ENCODE measurements at places on chromosomes 1 and 21. TPM values are rescaled to one million over a fixed set of nuclear protein-coding genes. Genes with fewer than 3 reads are reported as not detected.

Gene FMO1
- 6.9 TPM for total RNA-seq

Gene PHGDH
- 308 TPM for total RNA-seq

GRCh38 chr1:19622204-19622603 is 21.9 kb upstream of the NBL1 start:
- peaks cover 49% of the 10 kb centered on the region for H3K4me1 ChIP-seq
- H3K27ac ChIP-seq = peak overlapping the region; percentile 32
- H3K27me3 ChIP-seq = no peaks in the 10 kb centered on the region
- peak; percentile 37 for DNase-seq

GRCh38 chr1:170791941-170792340 is 128.0 kb downstream of the PRRX1 start:
- H3K4me3 ChIP-seq = no peak overlapping the region
- no peaks in the 10 kb centered on the region for H3K27me3 ChIP-seq
- H3K4me1 ChIP-seq = peaks cover 15% of the 10 kb centered on the region
- no peak for DNase-seq
- H3K27ac ChIP-seq = peak overlapping the region; percentile 86

GRCh38 chr1:67795179-67795912 is 37.9 kb downstream of the GNG12 start:
- no peaks in the 10 kb centered on the region for H3K27me3 ChIP-seq
- H3K4me3 ChIP-seq = no peak overlapping the region
- no peaks in the 10 kb centered on the region for H3K36me3 ChIP-seq

- no peaks in the 10 kb centered on the region for H3K27me3 ChIP-seq
- no peaks in the 10 kb centered on the region for H3K36me3 ChIP-seq
- H3K4me1 ChIP-seq = peaks cover 18% of the 10 kb centered on the region
- no peak overlapping the region for H3K27ac ChIP-seq
- no peak overlapping the region for H3K4me3 ChIP-seq
Observed at GRCh38 chr1:160777486-160778089, 18.4 kb upstream of the LY9 start.

- no peak overlapping the region for H3K4me3 ChIP-seq
- H3K27me3 ChIP-seq = no peaks in the 10 kb centered on the region
- peak overlapping the region; percentile 18 for H3K27ac ChIP-seq
- peaks cover 25% of the 10 kb centered on the region for H3K4me1 ChIP-seq
- no peaks in the 10 kb centered on the region for H3K36me3 ChIP-seq
Observed at GRCh38 chr1:151145304-151146071, 943 bp downstream of the SEMA6C start.

GRCh38 chr1:174406421-174406820 is 41.3 kb upstream of the GPR52 start:
- DNase-seq = no peak
- no peak overlapping the region for H3K27ac ChIP-seq
- H3K4me3 ChIP-seq = no peak overlapping the region
- no peaks in the 10 kb centered on the region for H3K36me3 ChIP-seq

DNA sequence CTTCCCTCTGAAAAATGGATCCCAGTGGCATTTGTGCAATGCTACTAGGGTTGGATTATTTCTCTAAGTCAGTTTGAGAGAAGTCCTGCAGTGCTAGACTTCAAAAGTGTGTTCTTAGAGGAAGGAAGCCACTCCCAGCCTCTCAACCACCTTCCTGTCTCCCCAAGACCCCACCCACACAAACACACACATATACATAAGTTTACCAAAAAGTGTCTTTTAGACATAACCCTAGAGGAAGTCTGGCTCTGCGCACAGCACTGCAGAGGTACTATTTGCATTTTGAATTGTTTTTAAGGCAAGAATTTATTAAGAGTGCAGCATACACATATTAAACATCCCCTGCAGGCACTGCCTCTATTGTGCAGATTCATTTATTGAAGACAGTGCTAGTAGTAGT is 127.3 kb downstream of the HHIPL2 start:
- DNase-seq = no peak
- no peaks in the 10 kb centered on the region for H3K4me1 ChIP-seq
- no peak overlapping the region for H3K27ac ChIP-seq
- no peaks in the 10 kb centered on the region for H3K27me3 ChIP-seq
- no peaks in the 10 kb centered on the region for H3K36me3 ChIP-seq
- no peak overlapping the region for H3K4me3 ChIP-seq

DNA sequence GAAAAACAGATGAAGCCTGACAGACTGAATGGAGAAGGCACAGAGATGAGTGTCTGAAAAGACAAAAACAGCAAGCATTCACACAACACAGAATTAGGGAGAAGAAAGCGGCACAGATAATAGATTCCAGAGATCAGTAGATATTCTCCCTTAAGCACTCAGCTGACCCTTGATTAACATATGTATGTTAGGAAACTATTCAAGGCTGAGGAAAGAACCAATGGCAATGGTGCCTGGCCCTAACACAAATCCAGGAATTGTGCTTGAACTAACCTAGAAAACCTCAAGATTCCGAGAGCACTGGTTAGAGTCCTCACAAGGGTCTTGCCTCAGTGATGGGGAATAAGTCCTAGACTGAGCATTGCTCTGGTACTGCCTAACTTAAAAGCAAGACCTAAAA is 30.9 kb downstream of the KCNT2 start:
- DNase-seq = no peak
- H3K27me3 ChIP-seq = no peaks in the 10 kb centered on the region
- no peak overlapping the region for H3K4me3 ChIP-seq
- no peak overlapping the region for H3K27ac ChIP-seq

Gene MPZ
- 1.1 TPM for total RNA-seq

Gene KCNK2
- 3.9 TPM for total RNA-seq

DNA sequence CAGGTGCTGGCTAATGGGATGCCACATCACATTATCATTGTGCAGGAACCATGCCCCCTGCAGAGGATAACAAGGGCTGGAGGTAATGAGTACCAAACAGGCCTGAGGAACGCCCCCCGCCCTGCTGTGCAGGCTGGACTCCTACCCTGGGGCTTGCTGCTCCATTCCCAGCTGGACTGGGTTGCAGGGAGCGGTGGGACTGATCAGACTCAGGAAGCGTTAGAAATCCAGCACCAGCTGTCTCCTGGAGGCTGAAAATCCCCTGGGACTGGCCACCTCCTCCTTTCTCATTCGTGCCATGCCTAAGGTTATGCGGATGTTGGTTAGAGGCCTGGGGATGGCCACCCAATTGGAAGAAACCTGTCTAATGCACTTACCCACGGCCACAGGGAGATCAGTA is 36.9 kb upstream of the POU3F1 start:
- no peak overlapping the region for H3K4me3 ChIP-seq
- no peaks in the 10 kb centered on the region for H3K36me3 ChIP-seq
- no peaks in the 10 kb centered on the region for H3K4me1 ChIP-seq
- no peak overlapping the region for H3K27ac ChIP-seq

- H3K4me3 ChIP-seq = no peak overlapping the region
- peaks cover 15% of the 10 kb centered on the region for H3K4me1 ChIP-seq
- H3K27ac ChIP-seq = no peak overlapping the region
- no peaks in the 10 kb centered on the region for H3K36me3 ChIP-seq
Observed at GRCh38 chr1:2530513-2531361, 674 bp upstream of the HES5 start.

Gene RIMKLA
- total RNA-seq = 2.2 TPM

Gene HTR1D
- not detected for total RNA-seq

Gene KRTCAP2
- 79.8 TPM for total RNA-seq

GRCh38 chr1:181352695-181353094 is 130.6 kb upstream of the CACNA1E start:
- no peaks in the 10 kb centered on the region for H3K36me3 ChIP-seq
- H3K4me1 ChIP-seq = peaks cover 4% of the 10 kb centered on the region
- DNase-seq = no peak
- no peaks in the 10 kb centered on the region for H3K27me3 ChIP-seq
- H3K27ac ChIP-seq = no peak overlapping the region

GRCh38 chr1:52435650-52436049 is 31.2 kb downstream of the PRPF38A start:
- H3K4me1 ChIP-seq = no peaks in the 10 kb centered on the region
- no peaks in the 10 kb centered on the region for H3K27me3 ChIP-seq
- H3K36me3 ChIP-seq = peaks cover 38% of the 10 kb centered on the region
- H3K4me3 ChIP-seq = no peak overlapping the region

Gene TMEM269
- total RNA-seq = 2.6 TPM

Gene SEMA4A
- total RNA-seq = 37.9 TPM

- H3K4me1 ChIP-seq = no peaks in the 10 kb centered on the region
- H3K4me3 ChIP-seq = no peak overlapping the region
Observed at GRCh38 chr1:239125027-239125426, 261.3 kb upstream of the CHRM3 start.

DNA sequence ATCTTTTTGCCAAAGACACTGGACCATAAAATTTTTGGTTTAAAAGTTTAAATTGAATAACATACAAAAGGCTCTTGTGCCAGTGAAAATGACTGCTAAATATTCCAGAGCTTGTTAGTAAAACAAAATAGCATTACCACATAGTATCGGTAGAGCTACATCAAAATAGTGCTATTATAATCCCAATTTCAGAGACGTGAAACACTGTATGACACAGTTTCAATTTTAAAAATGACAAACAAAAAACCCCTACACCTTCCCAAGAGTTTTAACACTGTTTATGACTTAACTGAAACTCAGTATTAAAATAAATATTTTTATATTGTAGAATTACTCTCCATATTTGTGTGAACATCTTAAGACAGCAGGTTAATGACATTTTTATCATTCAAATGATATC is 7.0 kb downstream of the SLC30A1 start:
- no peak for DNase-seq
- no peaks in the 10 kb centered on the region for H3K27me3 ChIP-seq
- no peak overlapping the region for H3K4me3 ChIP-seq
- H3K27ac ChIP-seq = no peak overlapping the region
- H3K4me1 ChIP-seq = peaks cover 12% of the 10 kb centered on the region
- H3K36me3 ChIP-seq = peaks cover 7% of the 10 kb centered on the region

Gene TBCE
- 43.7 TPM for total RNA-seq

Gene KRTAP10-3
- not detected for total RNA-seq

- H3K36me3 ChIP-seq = peaks cover 33% of the 10 kb centered on the region
Observed at GRCh38 chr21:46542588-46543124, 62.2 kb downstream of the S100B start.

DNA sequence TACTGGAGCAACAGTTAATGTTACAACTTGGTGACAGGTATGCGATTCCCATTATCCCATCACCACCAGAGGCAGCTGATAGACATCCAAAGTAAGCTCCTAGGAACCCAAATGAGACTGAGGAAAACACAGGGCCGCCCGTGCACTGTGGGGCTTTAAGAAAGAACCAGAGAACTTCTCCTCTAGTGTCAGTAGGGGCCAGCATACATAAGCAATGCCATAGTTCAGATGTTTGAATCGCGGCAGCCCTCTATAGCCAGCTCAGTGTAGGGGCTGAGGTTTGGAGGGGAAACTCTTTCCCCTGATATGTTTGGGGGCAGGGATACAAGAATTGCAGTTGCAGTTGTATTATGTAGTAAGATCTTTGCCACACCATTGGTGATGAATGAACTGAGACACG is 593.3 kb upstream of the NCAM2 start:
- H3K27me3 ChIP-seq = no peaks in the 10 kb centered on the region
- H3K4me1 ChIP-seq = no peaks in the 10 kb centered on the region
- DNase-seq = no peak
- no peak overlapping the region for H3K27ac ChIP-seq
- no peak overlapping the region for H3K4me3 ChIP-seq
- H3K36me3 ChIP-seq = no peaks in the 10 kb centered on the region

GRCh38 chr1:233064988-233065387 is 114.6 kb downstream of the NTPCR start:
- no peaks in the 10 kb centered on the region for H3K36me3 ChIP-seq
- no peak for DNase-seq
- no peak overlapping the region for H3K27ac ChIP-seq
- H3K27me3 ChIP-seq = no peaks in the 10 kb centered on the region

GRCh38 chr1:185816460-185816859 is 82.3 kb downstream of the HMCN1 start:
- no peak overlapping the region for H3K27ac ChIP-seq
- no peaks in the 10 kb centered on the region for H3K27me3 ChIP-seq
- no peak for DNase-seq
- no peak overlapping the region for H3K4me3 ChIP-seq
- no peaks in the 10 kb centered on the region for H3K4me1 ChIP-seq

GRCh38 chr1:101166583-101167120 is 70.2 kb upstream of the S1PR1 start:
- H3K36me3 ChIP-seq = no peaks in the 10 kb centered on the region
- H3K27ac ChIP-seq = no peak overlapping the region
- no peaks in the 10 kb centered on the region for H3K27me3 ChIP-seq
- H3K4me3 ChIP-seq = no peak overlapping the region
- no peaks in the 10 kb centered on the region for H3K4me1 ChIP-seq

- no peak overlapping the region for H3K4me3 ChIP-seq
- H3K4me1 ChIP-seq = peaks cover 4% of the 10 kb centered on the region
- no peaks in the 10 kb centered on the region for H3K36me3 ChIP-seq
- H3K27ac ChIP-seq = no peak overlapping the region
- H3K27me3 ChIP-seq = peaks cover 24% of the 10 kb centered on the region
Observed at GRCh38 chr1:148307583-148308185, 155.6 kb upstream of the NBPF11 start.

- peaks cover 59% of the 10 kb centered on the region for H3K4me1 ChIP-seq
- H3K36me3 ChIP-seq = no peaks in the 10 kb centered on the region
- H3K27ac ChIP-seq = peak overlapping the region; percentile 32
Observed at GRCh38 chr1:203129501-203130231, 2.1 kb downstream of the ADORA1 start.

DNA sequence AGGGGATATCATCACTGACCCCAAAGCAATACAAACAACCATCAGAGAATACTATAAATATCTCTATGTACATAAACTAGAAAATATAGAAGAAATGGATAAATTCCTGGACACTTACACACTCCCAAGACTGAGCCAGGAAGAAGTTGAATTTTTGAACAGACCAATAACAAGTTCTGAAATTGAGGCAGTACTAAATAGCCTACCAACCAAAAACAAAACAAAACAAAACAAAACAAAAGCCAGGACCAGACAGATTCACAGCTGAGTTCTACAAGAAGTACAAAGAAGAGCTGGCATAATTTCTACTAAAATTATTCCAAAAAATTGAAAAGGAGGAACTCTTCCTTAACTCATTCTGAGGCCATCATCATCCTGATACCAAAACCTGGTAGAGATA is 18.5 kb downstream of the CD84 start:
- DNase-seq = no peak
- H3K36me3 ChIP-seq = no peaks in the 10 kb centered on the region
- H3K27me3 ChIP-seq = no peaks in the 10 kb centered on the region
- no peak overlapping the region for H3K4me3 ChIP-seq

- H3K27me3 ChIP-seq = no peaks in the 10 kb centered on the region
- no peak for DNase-seq
- H3K27ac ChIP-seq = no peak overlapping the region
- H3K4me3 ChIP-seq = no peak overlapping the region
- no peaks in the 10 kb centered on the region for H3K36me3 ChIP-seq
Observed at GRCh38 chr1:75764057-75764655, 21.9 kb upstream of the RABGGTB start.

DNA sequence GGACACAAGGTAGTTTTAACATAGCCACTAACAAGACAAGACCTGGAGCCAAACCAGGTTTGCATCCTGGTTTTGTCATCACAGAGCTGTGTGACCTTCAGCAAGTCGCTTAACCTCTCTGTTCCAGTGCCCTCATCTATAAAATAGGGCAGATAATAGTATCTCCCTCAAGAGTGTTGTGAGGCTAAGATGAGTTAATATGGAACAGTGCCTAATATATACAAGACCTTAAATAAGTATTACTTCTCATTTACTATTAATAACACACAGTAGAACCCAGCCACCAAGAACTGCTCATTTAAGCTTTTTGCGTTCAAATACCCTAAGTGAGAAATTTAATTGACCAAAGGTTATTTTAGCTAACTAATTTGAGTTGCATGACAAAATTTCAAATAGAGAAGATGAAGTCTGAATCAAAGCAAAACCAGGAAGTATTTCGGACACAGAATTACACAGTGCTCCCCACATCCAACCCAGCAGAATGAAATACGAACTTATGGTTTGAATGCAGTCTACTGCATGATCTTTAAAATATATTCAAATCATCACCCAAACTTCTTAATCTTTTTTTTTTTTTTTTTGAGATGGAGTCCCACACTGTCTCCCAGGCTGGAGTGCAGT is 123.9 kb upstream of the KRTAP19-8 start:
- no peaks in the 10 kb centered on the region for H3K27me3 ChIP-seq
- no peaks in the 10 kb centered on the region for H3K4me1 ChIP-seq
- no peaks in the 10 kb centered on the region for H3K36me3 ChIP-seq
- no peak overlapping the region for H3K27ac ChIP-seq
